ENCODE measurements at places on chromosomes 4 and X. TPM values are rescaled to one million over a fixed set of nuclear protein-coding genes. Genes with fewer than 3 reads are reported as not detected.

The KLHL4 gene
- total RNA-seq = 0.13 TPM

The NDUFB11 gene
- total RNA-seq = 66.1 TPM

The ADH7 gene
- 330 TPM for total RNA-seq

- no peak for DNase-seq
- H3K4me3 ChIP-seq = no peak overlapping the region
- H3K27me3 ChIP-seq = no peaks in the 10 kb centered on the region
- no peaks in the 10 kb centered on the region for H3K36me3 ChIP-seq
Observed at GRCh38 chrX:6460893-6461490, 73.9 kb downstream of the VCX3A start.

DNA sequence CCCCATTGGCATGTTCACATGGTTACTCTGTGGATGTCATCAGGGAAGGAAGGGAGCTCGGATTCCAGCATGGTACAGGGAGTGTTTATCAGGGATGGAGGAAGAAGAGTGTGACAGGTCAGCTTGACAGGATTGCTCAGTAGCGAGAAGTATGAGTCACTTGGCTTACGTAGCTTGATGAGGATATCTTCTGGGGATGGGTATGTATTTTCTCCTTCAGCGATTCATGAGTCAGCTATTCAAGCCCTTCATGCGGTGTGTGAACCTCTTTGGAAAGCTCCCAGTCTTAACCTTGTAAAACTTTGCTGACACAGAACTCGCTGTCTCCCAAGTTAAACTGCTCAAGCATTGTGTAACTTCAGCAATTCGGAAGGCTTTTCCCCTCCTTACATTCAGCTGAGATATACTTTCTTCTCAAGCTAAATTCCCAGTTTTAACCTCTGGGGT is 275.4 kb downstream of the ARHGAP10 start:
- DNase-seq = no peak
- peaks cover 12% of the 10 kb centered on the region for H3K4me1 ChIP-seq
- H3K4me3 ChIP-seq = peak overlapping the region; percentile 18
- no peaks in the 10 kb centered on the region for H3K36me3 ChIP-seq
- no peaks in the 10 kb centered on the region for H3K27me3 ChIP-seq

GRCh38 chr4:20565075-20565721 is 135.1 kb upstream of the PACRGL start:
- H3K27ac ChIP-seq = no peak overlapping the region
- no peaks in the 10 kb centered on the region for H3K4me1 ChIP-seq
- no peak overlapping the region for H3K4me3 ChIP-seq
- no peaks in the 10 kb centered on the region for H3K27me3 ChIP-seq
- no peak for DNase-seq

- H3K27ac ChIP-seq = no peak overlapping the region
- no peaks in the 10 kb centered on the region for H3K27me3 ChIP-seq
- DNase-seq = no peak
Observed at GRCh38 chr4:82394896-82395295, 21.1 kb upstream of the HNRNPD start.

GRCh38 chr4:20483416-20483815 is 216.8 kb upstream of the PACRGL start:
- no peaks in the 10 kb centered on the region for H3K4me1 ChIP-seq
- H3K36me3 ChIP-seq = no peaks in the 10 kb centered on the region
- H3K27ac ChIP-seq = no peak overlapping the region
- DNase-seq = no peak

DNA sequence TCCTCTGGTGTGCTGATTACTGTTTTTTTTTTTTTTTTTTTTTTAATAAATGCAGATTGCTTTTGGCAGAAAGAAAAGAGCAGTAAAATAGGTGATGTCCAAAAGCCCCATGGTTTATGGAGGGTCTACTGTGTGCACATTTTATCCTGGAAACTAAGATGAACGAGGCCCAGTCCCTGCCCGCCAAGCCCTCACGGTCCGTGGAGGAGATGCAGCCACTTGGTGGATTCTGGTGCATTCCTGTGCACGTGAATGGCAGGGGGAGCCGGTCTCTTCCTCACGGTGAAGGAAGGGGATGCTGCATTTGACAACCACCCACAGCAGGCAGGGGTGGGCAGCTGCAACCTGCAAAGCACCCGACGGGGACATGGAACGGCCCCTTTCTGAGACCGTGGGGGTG is 100.2 kb upstream of the AFAP1 start:
- H3K36me3 ChIP-seq = peaks cover 23% of the 10 kb centered on the region
- H3K4me3 ChIP-seq = no peak overlapping the region
- H3K27ac ChIP-seq = no peak overlapping the region
- no peaks in the 10 kb centered on the region for H3K4me1 ChIP-seq
- no peaks in the 10 kb centered on the region for H3K27me3 ChIP-seq

GRCh38 chrX:78109458-78109857 is 5.4 kb downstream of the PGK1 start:
- H3K4me3 ChIP-seq = no peak overlapping the region
- H3K27me3 ChIP-seq = no peaks in the 10 kb centered on the region
- no peak for DNase-seq
- H3K36me3 ChIP-seq = no peaks in the 10 kb centered on the region
- no peak overlapping the region for H3K27ac ChIP-seq

GRCh38 chr4:143411527-143412419 is 75.1 kb downstream of the GAB1 start:
- no peaks in the 10 kb centered on the region for H3K27me3 ChIP-seq
- no peak for DNase-seq
- H3K27ac ChIP-seq = peak overlapping the region; percentile 37
- H3K4me3 ChIP-seq = no peak overlapping the region
- peaks cover 8% of the 10 kb centered on the region for H3K4me1 ChIP-seq

- no peak for DNase-seq
- H3K27me3 ChIP-seq = no peaks in the 10 kb centered on the region
- no peaks in the 10 kb centered on the region for H3K4me1 ChIP-seq
- H3K27ac ChIP-seq = no peak overlapping the region
- no peaks in the 10 kb centered on the region for H3K36me3 ChIP-seq
Observed at GRCh38 chr4:4379540-4380087, 7.3 kb upstream of the NSG1 start.

DNA sequence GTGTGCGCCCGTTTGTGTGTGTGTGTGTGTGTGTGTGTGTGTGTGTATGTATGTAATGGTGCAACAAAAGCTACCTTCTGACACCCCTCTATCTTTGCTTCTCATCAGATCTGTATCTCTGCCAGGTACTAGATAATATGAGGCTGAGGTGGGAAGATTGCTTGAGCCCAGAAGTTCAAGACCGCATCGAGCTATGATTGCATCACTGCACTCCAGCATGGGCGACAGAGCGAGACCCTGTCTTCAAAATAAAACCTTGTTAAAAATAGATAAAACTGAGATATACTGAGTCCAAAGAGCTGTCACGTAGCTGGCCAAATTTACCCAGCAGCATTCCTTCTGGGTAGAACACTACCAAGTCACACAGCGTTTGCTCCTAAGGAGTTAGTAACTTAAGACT is 18.4 kb downstream of the NLGN4X start:
- no peak overlapping the region for H3K4me3 ChIP-seq
- no peaks in the 10 kb centered on the region for H3K27me3 ChIP-seq
- H3K36me3 ChIP-seq = no peaks in the 10 kb centered on the region
- no peaks in the 10 kb centered on the region for H3K4me1 ChIP-seq

Measured in esophagus squamous epithelium (tissue), 5 donors.